ENCODE measurements at places on chromosomes 2 and 18.

GRCh38 chr2:146916914-146917313 lies 927.9 kb upstream of the ACVR2A start:
- DNase-seq: no peak

- DNase-seq: no peak
Measured at GRCh38 chr2:68333931-68334330, 14.2 kb upstream of the CNRIP1 start.

DNA sequence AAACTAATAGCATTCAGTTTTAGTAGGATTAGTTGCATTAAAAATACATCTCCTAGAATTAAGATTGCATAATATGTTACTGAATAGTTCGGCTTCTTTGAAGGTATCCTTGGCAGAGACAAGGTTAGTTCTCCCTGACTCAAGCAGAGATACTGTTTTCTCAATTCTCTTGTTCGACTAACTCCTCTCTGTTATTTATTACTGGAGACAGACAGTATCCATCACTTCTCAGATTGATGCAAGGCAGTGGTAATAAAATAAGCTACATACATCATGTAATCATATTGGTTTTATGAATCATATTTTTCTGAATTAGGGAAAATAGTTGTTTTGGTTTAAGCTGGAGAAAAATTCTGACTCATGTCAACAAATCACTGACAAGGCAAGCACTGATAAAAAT lies 134.8 kb downstream of the SLC8A1 start:
- DNase-seq: no peak

GRCh38 chr2:211854832-211855231 lies 683.8 kb downstream of the ERBB4 start:
- DNase-seq: no peak

DNA sequence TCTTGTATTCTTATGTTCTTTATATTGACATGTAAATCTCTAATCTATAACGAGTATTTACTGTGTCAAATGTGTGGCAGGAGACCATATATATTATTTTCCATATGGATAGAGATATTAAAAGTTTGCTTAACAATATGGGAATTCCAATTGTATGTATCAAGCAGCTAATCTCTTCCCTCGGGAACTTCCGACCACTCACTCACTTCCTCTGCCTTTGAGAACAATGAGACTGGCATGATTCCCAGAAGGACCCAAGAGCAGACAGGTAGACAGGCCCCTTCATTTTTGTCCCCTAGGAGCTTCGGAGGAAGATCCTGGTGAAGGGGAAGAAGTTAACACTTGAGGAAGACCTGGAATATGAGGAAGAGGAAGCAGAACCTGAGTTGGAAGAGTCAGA lies 24.1 kb downstream of the PLCD4 start:
- DNase-seq: no peak

DNA sequence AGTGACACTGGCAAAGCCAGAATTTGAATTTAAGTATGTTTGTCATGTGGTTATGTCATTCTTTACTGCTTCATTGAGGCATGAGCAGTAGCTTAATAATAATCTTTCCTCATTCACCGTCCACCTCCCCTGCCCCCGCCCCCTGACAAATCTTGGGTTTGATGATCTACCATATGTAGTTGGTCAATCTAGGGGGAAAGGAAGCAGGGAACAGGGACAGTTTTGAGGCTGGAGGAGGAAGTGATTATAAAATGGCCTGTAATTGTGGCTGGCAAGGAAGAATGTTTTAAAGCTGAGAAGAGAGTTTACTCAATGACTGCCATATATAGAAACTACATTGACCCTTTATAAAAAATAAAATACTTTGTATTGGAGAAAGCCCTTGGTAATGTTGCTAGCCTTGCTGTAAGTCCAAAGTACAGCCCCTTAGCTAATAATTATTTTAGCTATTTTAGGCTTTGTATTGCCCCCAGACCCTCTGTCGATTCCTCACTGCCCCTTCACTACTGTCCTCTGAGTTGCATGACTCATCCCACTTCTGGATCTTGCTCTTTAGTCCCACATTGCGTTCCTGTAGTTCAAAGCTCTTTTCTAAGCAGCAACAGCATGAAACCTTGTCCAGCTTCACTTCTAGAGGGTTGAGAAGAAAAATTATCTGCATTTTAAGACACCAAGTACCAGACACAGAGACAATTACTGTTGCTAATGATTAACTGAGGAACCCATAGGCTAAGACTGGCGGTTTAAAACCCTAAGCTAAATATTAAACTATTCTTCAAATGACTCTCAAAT lies 38.4 kb downstream of the PELI1 start:
- no peak for DNase-seq

- DNase-seq: no peak
Measured at GRCh38 chr18:73784853-73785252, 362.8 kb downstream of the FBXO15 start.

GRCh38 chr18:44541781-44542180 lies 138.9 kb upstream of the SETBP1 start:
- no peak for DNase-seq

Data from substantia nigra (tissue), 51 donors.